Activated CD4-positive, alpha-beta T cell treated with anti-CD3 and anti-CD28 coated beads, Interleukin-2, amount 50 U/mL, for 1 hour (primary cell): ENCODE measurements at places on chromosomes 3 and 15.

DNA sequence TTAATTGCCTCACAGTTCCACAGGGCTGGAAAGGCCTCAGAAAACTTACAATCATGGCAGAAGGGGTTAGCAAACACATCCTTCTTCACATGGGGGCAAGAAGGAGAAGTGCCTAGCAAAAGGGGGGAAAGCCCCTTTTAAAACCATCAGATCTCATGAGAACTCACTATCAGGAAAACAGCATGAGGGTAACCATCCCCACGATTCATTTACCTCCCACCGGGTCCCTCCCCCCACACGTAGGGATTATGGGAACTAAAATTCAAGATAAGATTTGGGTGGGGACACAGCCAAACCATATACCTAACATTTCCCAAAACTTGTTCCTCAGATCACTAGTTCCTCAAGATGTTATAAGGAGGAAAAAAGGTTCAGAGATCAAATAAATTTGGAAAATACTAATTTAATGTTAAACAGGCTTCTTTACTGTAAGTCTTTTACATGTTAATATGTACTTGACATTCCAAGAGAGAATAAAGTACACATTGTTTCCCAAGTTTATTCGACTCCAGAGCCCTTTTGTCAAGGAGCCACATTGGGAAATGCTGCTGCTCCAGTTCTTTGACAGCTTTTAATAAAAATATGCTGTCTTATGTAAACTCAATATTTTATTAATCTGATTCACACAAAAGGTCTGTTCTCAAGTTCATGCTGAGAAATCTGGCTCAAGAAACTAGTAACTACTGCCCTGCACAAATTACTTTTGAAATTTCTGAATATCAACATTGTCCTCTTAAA lies 17.8 kb downstream of the HERC1 start:
- DNase-seq = no peak

DNA sequence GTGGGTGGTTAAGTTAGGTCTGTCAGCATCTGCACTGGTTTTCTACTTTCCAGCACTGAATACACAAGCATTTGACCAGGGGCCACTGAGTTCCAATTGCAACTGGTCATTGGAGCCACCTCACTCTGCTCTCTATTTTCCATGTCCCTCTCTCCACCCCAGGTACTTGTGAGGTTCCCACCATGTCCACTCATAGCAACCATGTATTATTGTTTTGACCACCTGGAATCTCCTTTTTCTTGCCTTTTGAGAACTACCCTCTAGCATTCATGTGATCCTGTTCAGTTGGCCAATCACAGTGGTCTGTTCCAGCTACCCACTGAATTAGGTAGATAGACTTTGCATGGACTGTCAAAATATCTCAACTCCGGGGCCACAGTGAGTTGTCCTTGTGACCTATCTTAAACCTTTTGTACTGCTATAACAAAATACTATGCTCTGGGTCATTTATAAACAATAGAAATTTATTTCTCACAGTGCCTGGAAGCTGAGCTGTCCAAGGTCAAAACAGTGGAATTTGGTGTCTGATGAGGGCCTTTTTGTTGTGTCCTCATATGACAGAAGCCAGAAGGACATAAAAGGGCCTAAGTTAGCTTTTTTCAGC lies 20.2 kb upstream of the TM4SF18 start:
- no peak for DNase-seq

- DNase-seq = no peak
Observed at GRCh38 chr3:172213904-172214303, 174.5 kb downstream of the FNDC3B start.

DNA sequence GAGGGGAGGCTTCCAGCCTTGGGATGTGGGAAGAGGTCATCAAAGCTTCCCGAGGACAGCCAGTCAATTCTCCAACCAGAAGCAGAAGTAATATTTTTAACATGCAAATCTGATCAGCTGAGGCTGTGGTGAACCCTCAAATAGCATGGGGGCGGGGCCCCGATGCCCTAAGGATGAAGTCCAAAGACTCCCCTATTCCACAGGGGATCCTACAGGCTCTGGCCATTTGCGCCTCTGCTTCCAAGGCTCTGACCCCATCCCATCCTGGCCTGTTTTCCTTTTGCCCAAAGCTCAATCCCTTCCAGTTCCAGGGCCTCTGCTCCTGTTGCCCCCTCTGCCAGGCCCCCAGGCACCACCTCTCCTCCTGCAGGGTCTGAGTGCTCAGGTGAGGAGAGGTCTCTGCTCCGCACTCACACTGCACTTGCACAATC lies 6.7 kb upstream of the CSK start:
- no peak for DNase-seq

GRCh38 chr3:162525771-162526170 lies 1029.2 kb downstream of the OTOL1 start:
- DNase-seq = no peak

- no peak for DNase-seq
Observed at GRCh38 chr3:157442729-157443128, 6.1 kb downstream of the PTX3 start.

DNA sequence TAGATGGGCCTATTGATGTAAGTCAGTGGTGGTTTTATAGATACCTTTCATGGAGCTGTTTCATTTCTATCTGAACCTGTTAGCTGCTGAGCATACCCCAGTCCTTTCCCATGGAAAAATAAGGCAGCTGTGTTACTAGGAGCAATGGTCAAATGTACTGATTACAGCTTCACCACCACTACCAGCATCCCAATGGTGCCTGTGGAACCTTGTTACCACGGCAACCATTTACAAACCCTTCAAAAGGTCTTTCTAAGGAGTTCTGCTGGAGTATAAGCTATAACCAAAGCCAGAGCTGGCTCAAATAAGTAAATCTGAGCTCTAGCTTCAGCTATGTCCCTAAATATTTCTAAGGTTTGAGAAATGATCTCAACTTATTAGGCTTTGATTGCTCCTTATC lies 133.4 kb upstream of the ACP3 start:
- no peak for DNase-seq

DNA sequence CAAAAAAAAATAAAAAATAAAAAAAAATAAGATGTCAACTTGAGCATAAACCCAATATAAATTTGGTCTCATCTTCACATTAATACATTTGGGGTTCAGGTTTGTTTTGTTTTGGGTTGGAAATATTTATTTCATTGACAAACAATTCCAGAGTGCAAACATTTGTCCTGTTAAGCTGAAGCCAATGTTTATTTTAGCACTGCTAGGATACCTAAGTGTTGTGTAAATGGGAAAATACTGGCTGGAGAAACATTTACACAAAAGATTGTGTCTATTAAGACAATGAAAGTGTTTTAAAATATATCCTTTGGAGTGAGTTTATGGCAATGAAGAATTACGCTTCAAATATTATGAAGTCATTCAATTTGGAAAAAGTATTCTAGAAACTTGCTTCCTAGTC lies 91.1 kb downstream of the MEIS2 start:
- no peak for DNase-seq

- DNase-seq = no peak
Observed at GRCh38 chr3:29128001-29128400, 152.9 kb upstream of the RBMS3 start.

GRCh38 chr3:122875547-122876127 lies 80.8 kb downstream of the SLC49A4 start:
- no peak for DNase-seq

- DNase-seq = no peak
Observed at GRCh38 chr15:74857671-74858368, 14.9 kb upstream of the ULK3 start.

DNA sequence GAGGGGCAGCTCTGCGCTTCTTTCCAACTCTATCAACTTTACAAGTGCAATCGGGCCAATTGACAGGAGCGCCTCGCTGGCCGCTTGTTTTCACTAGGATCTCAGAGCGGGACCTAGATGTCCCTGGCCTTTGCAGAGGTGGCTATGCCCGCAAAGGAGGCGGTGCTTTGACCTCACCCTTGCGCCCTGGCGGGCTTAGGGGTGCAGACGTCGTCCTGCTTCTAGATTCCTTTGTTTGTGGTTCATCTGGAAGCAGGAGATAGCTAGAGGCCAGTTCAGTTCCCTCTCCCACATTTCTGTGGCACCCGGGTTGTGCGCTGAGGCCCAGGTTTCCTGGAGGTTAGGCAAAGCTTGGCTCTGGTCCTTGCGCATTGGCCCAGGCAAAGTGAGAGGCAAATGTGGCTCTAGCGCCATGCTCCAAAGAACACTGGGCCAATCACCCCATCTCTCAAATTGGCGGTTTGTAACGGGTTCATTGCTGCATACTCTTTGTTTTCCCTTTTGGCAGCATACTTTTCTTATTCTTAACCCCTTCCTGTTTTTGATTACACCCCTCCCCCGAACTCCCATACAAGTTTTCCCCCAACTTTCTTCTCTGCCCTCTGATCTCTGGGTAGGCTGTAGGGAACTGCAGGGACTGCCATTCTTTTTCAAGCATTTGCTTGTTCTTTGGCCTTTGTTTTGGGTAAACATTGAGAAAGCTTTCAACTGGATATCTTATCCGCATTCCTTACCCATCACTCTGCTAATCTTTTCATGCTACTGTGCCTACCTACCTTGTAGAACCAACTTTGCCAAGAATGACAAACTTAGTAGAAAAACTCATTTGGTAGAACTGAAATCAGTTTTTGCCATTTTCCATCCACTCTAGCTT lies 1.4 kb downstream of the PPM1L start:
- DNase-seq = no peak

- DNase-seq = no peak
Observed at GRCh38 chr3:158167737-158168557, 58.1 kb downstream of the RSRC1 start.

DNA sequence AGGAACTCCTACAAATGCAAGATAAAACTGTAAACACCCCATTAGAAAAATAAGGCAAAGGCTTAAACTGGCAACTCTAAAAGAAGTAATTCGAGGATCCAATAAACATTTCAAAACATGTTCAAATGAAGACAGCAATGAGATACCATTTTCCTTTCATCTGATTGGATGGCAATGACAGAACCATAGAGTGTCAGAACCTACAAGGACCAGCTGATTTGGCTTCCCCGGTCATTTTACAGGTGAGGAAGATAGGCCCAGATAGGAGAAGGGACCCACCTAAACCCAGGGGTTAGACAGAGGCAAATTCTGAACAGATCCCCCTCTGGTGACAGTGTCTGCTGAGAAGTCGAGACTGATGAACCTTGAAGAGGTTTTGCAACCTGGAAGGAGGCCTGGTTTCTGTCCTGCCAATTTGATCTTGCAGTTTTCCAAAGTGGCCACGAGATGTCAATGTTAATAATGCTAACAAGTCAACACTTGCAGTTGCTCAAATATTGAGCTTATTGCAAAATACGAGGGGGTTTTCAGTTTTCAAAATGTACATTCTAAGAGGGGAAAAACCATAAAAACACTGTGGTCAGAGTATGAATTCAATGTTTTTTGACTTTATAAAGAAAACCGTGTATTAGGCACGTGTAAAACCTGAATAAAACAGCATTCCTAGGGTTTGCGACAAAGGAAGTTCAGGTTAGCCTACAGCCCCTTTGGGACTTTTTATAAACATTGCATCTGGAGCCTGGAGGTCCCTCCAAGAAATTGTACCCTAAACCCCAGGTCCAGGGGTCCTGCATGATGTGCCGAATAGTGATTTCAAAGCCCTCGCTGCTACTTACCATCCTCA lies 21.5 kb downstream of the CFAP161 start:
- no peak for DNase-seq

GRCh38 chr15:80494351-80494751 lies 90.2 kb downstream of the ARNT2 start:
- no peak for DNase-seq

- DNase-seq = no peak
Observed at GRCh38 chr15:76993114-76993725, 1.7 kb upstream of the PSTPIP1 start.

GRCh38 chr3:98776140-98776493 lies 13.0 kb downstream of the ST3GAL6 start:
- no peak for DNase-seq

DNA sequence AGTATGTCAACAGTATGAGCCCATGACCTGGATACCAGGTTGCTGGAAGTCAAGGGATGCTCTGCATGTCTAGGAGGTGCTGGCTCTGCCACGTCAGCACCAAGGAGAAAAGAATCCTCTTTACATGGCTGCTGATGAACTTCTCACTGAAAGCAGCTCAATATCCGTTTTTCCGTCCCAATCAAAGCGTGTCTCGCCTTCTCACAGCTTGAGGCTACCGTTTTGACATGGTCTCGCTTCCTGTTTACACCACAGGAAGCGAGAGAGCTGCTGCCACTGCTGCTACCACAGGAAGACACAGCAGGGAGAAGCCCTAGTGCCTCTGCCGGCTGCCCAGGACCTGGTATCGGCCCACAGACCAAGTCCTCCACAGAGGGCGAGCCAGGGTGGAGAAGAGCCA lies 27.3 kb downstream of the STARD5 start:
- peak; percentile 60 for DNase-seq

DNA sequence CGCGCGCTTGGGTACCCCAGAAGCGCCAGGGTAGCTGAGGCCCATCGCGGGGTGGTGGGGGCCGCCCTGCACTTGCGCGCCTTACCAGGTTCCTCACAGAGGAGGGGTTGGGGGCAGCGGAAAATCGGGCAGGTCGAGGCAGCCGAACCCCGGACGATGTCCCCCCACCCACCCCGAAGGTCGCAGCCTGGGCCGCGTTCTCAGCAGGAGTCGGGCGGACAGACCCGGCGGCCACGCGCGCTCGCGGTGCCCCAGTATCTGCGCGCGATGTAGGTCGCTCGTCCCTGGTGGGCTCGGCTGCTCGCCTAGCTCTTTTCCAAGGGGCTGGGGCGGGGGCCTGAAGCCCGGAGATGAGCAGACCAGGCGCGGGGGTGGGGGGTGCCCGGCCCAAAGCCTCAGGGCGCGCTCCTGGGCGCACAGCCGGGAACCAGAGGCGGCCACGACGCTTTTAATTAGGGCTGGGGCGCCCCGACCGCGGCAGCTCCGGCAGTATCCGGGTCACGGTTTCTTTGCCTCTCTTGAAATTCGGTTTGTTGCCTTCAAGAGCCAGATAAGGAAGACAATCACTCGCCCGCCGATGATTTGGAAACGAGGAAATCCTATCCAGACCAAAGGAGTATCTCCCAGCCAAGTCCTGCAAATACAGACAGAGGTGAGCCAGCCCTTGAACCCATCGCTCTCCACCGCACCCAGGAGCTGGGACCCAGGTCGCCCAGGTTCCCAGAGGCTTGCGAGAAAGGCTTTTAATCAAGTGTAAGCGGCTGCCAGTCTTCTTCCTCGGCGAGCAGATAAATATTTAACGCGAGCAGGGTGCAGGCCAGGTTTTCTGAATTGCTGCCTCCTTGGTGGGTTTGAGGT lies 4.6 kb downstream of the SKOR1 start:
- DNase-seq = no peak

DNA sequence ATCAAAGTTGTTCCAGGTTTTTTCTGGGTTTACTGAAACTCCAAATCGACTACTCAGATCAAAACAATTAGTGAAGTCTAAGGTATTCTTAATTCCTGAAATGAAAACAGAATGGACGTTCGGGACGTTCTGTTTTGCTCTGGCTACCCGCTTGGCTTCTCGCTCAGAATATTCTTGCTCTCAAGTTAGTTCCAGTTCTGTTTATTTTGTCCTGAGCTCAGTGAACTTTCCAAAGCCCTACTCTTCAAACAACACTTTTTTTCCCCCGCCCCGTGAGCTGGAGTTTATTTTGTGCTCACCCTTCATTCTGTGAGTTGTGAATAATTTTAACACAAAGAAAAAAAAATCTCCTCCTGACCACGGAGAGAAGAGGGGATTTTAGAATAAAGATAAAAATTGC lies 72.6 kb downstream of the SAMMSON start:
- DNase-seq = no peak

- no peak for DNase-seq
Observed at GRCh38 chr3:109874896-109875708, 537.8 kb upstream of the DPPA4 start.

GRCh38 chr3:129056451-129057173 lies 4.0 kb upstream of the GP9 start:
- DNase-seq = no peak

- DNase-seq = no peak
Observed at GRCh38 chr3:178518660-178519396, 17.4 kb upstream of the KCNMB2 start.

GRCh38 chr15:100601617-100602063 lies 344 bp downstream of the LINS1 start:
- DNase-seq = no peak
